ENCODE measurements at places on chromosomes 7 and 10. TPM values are rescaled to one million over a fixed set of nuclear protein-coding genes. Genes with fewer than 3 reads are reported as not detected.

PDZD7 gene
- total RNA-seq, result 0.27 TPM

ASB10 gene
- total RNA-seq, result not detected

ZPBP gene
- not detected for total RNA-seq

ANLN gene
- 9.1 TPM for total RNA-seq

LIPJ gene
- 0.09 TPM for total RNA-seq

PLAU gene
- 21.6 TPM for total RNA-seq

MBLAC1 gene
- 1.9 TPM for total RNA-seq

SPDYE6 gene
- not detected for total RNA-seq

FGFR2 gene
- total RNA-seq, result not detected

ZNF117 gene
- 5.1 TPM for total RNA-seq

Measured in fibroblast of the aortic adventitia (primary cell).